ENCODE measurements at places on chromosomes 5 and 9. TPM values are rescaled to one million over a fixed set of nuclear protein-coding genes. Genes with fewer than 3 reads are reported as not detected.

SLC36A2 gene
- total RNA-seq, result not detected

SIT1 gene
- total RNA-seq, result not detected

SEC61B gene
- total RNA-seq, result 97.7 TPM

SPRY4 gene
- 6.9 TPM for total RNA-seq

DNA sequence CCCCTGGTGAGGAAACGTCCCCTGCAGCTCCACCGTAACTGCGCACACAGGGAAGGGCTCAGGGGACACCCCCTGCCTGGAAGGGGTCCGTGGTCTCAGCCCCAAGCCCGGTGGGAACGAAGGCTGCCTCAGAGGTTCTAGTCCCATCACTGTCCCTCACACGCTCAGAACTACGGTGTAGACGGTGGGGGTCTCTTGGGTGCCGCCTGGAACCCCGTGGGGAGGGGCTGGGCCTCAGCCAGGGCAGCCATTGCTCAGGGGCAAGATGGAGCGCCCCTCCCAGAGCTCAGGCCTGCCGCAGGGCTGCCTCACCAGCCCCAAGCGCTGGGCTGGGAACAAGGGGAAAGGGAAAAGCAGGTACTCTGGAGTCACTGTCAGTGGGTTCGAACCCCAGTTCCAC is 2.9 kb downstream of the AGPAT2 start:
- no peak overlapping the region for H3K27ac ChIP-seq
- peaks cover 20% of the 10 kb centered on the region for H3K4me1 ChIP-seq
- H3K4me3 ChIP-seq, result no peak overlapping the region
- no peak for DNase-seq

DNA sequence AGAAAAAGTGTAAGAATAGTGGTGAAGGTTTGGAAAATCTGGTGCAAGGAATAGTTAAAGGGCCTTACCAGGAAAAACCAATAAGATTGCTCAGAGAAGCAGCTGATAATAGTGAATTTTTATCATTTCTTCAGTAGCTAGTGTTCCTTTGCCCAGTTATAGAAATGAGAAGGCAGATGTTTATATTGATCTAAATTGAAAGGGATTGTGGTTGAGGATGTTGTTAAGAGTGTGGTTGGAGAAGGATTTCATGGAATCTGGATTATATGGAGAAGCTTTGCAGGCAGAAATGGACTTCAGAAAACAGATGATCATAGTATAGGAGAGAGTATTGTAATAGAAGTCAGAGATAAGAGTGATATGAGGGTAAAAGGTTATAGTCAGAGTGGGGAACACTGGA is 102.6 kb downstream of the XRCC4 start:
- no peaks in the 10 kb centered on the region for H3K4me1 ChIP-seq
- no peak overlapping the region for H3K27ac ChIP-seq
- no peak overlapping the region for H3K4me3 ChIP-seq
- H3K36me3 ChIP-seq, result no peaks in the 10 kb centered on the region
- H3K27me3 ChIP-seq, result no peaks in the 10 kb centered on the region

DNA sequence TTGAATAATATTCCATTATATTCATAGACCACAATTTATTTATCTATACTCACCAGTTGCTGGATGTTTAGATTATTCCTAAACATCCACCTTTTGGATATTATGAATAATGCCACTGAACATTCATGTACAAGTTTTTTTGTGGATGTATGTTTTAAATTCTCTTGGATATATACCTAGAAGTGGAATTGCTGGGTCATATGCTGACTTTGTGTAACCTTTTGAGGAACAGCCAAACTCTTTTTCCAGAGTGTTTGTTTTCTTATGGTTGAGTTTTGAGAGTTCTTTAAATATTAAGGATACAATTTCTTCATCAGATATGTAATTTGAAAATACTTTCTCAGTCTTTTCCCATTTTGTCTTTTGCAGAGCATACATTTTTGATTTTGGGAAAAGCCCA is 2.7 kb downstream of the VPS13A start:
- no peaks in the 10 kb centered on the region for H3K27me3 ChIP-seq
- peaks cover 31% of the 10 kb centered on the region for H3K4me1 ChIP-seq
- no peaks in the 10 kb centered on the region for H3K36me3 ChIP-seq
- peak overlapping the region; percentile 76 for H3K4me3 ChIP-seq
- DNase-seq, result no peak
- H3K27ac ChIP-seq, result no peak overlapping the region

- no peaks in the 10 kb centered on the region for H3K27me3 ChIP-seq
- H3K4me1 ChIP-seq, result no peaks in the 10 kb centered on the region
- no peaks in the 10 kb centered on the region for H3K36me3 ChIP-seq
- H3K4me3 ChIP-seq, result no peak overlapping the region
These were observed 4.5 kb downstream of the NREP start for GRCh38 chr5:111752426-111752965.

- no peaks in the 10 kb centered on the region for H3K36me3 ChIP-seq
- DNase-seq, result no peak
- no peaks in the 10 kb centered on the region for H3K4me1 ChIP-seq
These were observed 159.1 kb upstream of the RGMB start for GRCh38 chr5:98614341-98614740.

GRCh38 chr5:141952020-141952419 is 6.0 kb downstream of the PCDH12 start:
- no peaks in the 10 kb centered on the region for H3K36me3 ChIP-seq
- H3K4me1 ChIP-seq, result no peaks in the 10 kb centered on the region
- no peak overlapping the region for H3K4me3 ChIP-seq
- H3K27me3 ChIP-seq, result no peaks in the 10 kb centered on the region
- no peak for DNase-seq

DNA sequence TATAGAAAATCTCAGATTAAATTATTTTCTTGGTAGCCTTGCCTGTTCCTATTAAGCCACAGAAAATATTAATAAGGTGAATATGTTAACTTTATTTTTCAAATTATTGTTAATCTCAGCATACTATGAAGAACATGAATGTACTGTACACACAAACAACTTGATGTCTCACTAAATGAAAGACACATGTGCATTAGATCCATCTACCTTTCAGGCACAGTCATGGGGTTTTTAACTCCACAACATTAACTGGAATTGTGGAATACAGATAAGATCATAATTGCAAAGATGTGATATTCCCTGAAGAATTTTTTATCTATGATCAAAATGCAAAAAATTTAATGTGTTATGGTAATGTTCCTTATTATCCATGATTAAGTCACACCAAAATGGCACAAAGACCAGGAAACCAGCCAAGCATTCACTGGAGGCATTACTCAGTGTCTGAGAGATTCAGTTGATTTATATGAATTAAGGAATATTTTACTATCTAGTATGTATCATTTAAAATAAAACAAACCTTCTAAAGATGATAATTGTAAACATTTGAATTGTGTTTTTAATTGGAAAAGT is 150.0 kb upstream of the VCAN start:
- no peak for DNase-seq
- H3K4me3 ChIP-seq, result no peak overlapping the region
- no peak overlapping the region for H3K27ac ChIP-seq
- H3K27me3 ChIP-seq, result no peaks in the 10 kb centered on the region
- no peaks in the 10 kb centered on the region for H3K36me3 ChIP-seq

DNA sequence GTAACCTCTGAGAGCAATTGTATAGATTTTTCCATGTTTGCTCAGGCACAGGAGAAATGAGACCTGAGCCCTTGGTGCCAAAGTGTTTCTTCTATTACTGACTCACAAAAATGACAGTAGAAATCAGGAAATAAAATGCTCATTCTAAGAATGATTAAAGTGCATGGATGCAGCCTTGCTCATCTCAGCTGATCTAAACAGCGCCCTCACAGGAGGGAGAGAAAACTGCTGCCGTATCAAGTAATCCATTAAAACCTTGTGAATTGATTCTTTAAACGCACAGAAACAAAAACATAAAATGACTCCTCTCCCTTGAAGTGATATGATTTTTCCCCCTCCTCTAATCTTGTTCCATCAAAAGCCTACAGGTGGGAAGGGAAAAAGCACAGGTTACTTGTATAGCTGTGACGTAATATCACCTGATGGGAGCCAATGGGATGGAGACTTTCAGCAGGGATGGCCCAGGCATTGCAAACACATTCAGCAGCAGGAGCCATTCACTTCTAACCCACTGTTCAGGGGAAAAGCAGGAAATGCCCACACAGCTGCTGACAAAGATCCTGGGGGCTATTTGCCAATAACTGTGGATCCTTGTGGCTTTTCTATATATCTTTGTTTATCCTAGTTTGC is 76.7 kb downstream of the PLCXD3 start:
- H3K36me3 ChIP-seq, result no peaks in the 10 kb centered on the region
- no peak for DNase-seq
- no peak overlapping the region for H3K4me3 ChIP-seq

- H3K27ac ChIP-seq, result no peak overlapping the region
- DNase-seq, result no peak
- no peaks in the 10 kb centered on the region for H3K27me3 ChIP-seq
- no peak overlapping the region for H3K4me3 ChIP-seq
- no peaks in the 10 kb centered on the region for H3K4me1 ChIP-seq
These were observed 88.1 kb upstream of the RETREG1 start for GRCh38 chr5:16704945-16705344.

DNA sequence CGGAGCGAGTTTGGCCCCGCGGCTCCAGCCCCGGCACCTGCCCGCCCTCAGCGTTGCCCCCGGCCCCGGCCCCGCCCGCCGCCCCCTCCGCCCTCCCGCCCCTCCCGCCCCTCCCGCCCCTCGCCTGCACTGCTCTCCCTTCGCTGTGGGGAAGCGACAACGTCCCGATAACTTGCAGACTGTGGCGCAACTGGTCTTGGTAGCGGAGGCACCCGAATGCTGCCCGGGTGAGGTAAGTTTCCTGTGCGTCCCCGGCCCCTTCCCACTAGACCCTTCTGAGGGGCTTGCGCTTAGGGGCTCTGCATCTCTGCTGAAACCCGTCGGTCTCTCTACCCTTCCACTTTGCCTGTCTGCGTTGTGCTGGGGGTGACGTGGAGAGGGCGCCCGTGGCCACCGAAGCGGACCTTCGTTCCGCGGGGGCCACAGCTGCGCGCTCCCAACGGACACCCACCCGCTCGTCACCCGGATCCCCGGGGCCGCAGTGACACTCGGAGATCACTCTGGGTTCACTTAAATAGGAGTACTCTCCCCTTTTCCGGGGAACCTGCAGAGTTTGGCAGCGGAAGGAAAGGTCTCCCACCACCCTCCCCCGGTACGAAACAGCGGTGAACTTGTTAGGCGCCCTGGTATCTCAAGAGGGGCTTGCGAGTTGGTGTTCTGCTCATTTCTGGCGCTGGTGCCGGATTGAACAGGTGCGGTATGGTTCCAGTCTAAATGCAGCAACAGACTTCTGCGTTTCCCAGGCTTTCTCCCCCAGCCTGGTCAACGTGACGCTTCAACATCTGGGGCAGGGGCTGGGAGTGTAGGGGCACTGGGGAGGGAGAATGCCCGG is 707 bp downstream of the PIP5K1B start:
- no peak overlapping the region for H3K27ac ChIP-seq
- H3K36me3 ChIP-seq, result no peaks in the 10 kb centered on the region
- peaks cover 39% of the 10 kb centered on the region for H3K27me3 ChIP-seq
- no peak for DNase-seq
- no peak overlapping the region for H3K4me3 ChIP-seq

- H3K36me3 ChIP-seq, result peaks cover 6% of the 10 kb centered on the region
- H3K27me3 ChIP-seq, result no peaks in the 10 kb centered on the region
- no peaks in the 10 kb centered on the region for H3K4me1 ChIP-seq
These were observed 25.5 kb upstream of the SLC6A3 start for GRCh38 chr5:1470762-1471211.

DNA sequence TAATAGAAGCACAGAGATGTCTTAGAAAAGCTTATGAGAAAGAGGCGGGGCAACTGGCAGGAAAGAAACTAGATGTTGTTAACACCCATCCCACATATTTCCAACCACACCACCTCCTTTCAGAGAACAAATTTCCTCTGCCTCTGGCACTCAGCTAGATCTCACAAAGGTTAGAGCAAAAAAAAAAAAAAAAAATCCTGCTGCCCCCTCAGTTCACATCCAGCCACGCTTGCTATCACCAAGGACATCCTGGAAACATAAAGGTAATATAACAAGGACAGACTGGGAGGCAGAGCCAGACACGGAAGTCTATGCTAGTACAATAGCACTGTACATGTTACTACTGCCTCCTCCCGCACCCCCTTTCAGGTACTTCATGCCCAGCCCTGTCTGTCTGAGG is 238.0 kb upstream of the PTGER4 start:
- H3K4me3 ChIP-seq, result no peak overlapping the region
- DNase-seq, result peak; percentile 2
- peaks cover 14% of the 10 kb centered on the region for H3K4me1 ChIP-seq
- no peaks in the 10 kb centered on the region for H3K27me3 ChIP-seq
- peaks cover 4% of the 10 kb centered on the region for H3K36me3 ChIP-seq
- no peak overlapping the region for H3K27ac ChIP-seq

DNA sequence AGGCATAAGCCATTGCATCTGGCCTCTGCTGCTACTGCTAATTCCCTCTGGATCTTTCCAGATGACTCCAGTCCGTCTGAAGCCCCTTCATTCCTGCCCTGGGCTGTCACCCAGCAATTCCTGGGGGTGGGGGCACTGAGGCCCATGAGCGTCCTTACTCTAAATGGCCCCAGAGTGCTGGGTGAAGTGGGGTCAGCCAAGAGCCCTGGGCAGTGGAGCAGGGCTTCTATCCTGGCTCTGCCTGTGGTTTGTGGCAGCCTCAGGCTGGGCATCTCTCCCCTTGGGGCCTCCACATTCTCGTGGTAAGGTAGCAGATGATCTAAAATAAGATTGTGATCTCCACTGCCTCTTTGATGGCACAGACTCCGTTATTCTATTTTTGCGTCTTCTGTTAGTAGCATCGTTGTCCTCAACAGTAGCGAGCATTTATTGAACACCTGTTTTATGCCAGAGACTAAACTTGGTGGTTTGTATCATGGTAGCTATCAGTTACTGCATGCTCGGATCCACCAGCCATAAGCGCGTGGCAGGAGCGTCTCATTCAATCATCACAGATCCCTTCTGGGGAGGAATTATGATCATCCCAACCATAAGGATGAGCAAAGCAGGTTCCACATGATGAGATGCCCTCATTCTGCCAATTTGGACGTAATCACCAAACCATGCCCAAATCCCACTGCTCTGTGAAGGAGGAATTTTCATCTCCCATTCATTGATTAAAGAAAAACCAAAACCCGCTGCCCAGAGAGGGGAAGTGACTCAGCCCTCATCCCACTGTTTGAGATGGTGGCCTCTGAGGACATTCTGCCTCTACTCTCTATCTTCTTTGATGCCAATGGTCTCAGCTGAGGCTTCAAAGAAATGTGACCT is 21.9 kb upstream of the DUSP1 start:
- DNase-seq, result no peak
- peaks cover 39% of the 10 kb centered on the region for H3K4me1 ChIP-seq
- H3K27me3 ChIP-seq, result no peaks in the 10 kb centered on the region
- H3K36me3 ChIP-seq, result no peaks in the 10 kb centered on the region

DNA sequence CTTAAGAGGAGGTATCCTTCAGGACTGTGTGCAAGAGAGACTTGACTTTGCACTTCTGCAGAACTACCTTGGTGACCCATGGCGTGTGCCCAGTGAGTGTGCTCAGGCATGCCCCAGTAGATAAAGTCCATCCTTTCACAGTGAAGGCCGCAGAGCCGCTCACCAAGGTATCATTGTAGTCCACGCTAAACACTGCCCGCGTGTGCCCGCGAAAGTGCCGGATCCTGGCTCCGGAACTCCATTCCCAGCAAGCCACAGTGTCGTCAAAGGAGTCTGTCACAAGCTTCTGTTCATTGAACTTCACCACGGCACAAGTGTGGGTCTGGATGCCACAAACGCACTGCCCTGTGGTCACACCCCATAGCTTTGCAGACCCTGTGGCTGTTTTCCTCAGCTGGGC is 3.3 kb upstream of the GRM6 start:
- no peak overlapping the region for H3K4me3 ChIP-seq
- peaks cover 64% of the 10 kb centered on the region for H3K27me3 ChIP-seq
- H3K4me1 ChIP-seq, result no peaks in the 10 kb centered on the region
- no peak for DNase-seq

GRCh38 chr9:134972140-134972539 is 54.4 kb upstream of the FCN1 start:
- H3K4me1 ChIP-seq, result no peaks in the 10 kb centered on the region
- no peak overlapping the region for H3K27ac ChIP-seq
- peaks cover 89% of the 10 kb centered on the region for H3K27me3 ChIP-seq
